NCI-H510A (cell line): ENCODE measurements at places on chromosomes 12 and 14.

DNA sequence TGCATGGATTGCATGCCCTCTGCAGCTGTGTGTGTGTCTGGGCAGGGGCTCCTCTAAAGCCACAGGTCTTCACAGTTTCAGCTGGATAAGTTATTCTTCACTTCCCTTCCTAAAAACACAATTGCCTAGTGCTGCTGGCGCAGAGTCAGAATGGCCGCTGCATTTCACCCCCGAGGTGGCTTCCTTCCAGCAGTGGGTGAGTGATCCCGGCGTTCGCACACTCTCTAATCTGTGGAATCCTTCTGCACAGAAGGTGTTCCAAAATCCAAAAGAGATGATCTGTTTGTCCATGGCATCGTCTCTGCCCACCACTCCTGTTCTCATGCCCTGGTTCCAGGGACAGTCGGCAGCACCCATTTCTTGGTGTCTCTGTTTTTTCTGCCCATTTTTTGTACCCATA, 340.7 kb downstream of the DPF3 start:
- no peak for DNase-seq

DNA sequence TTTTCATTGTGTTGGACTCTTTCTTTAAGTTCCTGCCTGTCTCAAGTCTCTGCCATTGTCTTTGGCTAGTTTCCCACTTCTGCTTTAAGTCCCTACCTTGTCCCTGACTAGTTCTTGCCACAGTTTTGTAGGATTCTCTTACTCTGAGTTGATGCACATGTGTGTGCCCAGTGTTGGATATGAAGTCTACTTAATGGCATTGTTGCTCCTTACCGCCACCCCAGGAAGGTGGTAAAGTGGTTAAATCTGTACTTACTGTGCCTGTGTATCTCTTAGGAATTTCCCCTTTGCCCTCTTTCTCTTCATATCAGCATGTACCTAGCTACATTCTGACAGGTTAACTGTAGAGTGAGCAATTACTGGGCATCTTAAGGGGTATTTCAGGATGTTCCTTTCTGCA, 227.1 kb downstream of the NUBPL start:
- no peak for DNase-seq

DNA sequence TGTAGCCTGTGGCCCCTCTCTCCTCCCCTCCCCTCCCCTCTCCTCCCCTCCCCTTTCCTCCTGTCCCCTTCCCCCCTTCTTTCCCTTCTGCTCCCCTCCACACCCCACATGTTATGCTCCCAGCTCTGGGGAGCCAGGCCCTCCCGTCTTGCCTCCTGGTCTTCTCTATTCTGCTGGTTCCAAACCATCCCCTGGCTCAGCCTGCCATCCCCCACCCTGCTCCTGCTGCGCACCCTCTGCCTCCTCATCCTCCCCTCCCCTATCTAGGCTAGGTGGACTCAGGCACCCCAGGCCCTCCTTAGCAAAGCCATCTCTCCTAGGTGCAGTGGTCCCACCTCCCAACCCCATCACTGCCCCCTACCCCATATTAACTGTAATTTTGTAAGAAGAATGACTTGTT, 99.5 kb downstream of the CALM1 start:
- no peak for DNase-seq

DNA sequence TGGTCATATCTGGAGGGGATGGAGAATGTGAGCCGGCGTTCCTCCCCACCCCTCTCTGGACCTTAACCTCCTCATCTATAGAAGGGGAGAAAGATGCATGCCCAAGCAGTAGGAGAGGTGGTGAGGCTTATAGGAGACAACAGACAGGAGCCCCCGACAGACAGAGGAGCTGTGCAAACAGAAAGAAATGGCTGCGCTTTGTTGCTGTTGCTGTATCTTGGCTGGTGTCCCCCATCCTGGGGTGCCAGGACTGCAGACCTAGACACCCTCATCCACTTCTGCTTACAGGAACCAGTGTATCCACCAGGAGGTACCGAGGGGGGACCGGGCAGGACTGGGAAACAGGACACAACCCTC, 397 bp downstream of the SERPINA1 start:
- DNase-seq = no peak

GRCh38 chr14:95918466-95918865, 41.8 kb downstream of the TUNAR start:
- no peak for DNase-seq

- DNase-seq = no peak
Measured at GRCh38 chr14:52961060-52961639, 10.3 kb upstream of the FERMT2 start.

GRCh38 chr14:53192052-53192760, 39.1 kb upstream of the DDHD1 start:
- DNase-seq = no peak

DNA sequence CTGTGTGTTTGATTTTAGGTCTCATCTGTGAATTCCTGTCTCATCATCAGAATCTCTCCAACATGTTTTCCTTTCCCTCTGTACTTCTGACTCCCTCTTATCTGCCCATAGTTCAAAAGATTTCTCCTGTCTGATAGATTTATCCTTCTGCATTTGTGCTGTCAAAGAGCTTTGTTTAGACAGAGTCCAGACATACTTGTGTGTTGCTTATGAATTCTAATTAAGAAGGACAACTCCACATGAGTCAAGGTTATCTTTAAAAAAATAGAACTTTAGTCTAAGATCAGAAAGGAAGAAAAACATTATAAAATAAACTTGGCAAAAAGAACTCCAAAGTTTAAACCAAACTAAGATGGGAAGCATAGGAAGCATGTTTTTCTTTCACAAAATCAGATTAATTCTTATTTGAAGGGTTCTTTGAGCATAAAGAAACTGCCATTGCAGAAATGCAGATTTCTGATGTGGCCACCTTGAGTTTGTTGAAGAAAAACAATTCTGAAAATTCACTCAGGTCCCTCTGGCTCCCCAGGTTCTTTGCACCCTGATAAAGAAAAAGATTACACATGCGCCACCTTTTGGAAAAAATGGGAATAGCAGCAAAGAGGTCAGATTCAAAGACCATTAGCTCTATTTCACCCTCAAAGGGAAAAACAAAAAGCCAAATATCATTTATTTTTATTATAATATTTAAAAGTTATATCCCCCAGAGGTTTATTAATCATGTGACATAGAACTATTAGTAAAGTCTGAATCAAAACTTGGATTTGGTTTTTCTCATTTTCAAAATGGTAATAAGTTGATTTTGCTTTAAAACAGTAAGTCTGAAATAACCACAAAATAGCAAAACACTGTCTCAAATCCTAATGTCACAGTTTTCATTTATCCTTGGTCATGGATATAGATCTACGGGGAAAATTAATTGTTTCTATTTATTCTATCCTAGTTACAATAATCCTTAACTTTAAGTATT, 143.7 kb upstream of the DCN start:
- no peak for DNase-seq

DNA sequence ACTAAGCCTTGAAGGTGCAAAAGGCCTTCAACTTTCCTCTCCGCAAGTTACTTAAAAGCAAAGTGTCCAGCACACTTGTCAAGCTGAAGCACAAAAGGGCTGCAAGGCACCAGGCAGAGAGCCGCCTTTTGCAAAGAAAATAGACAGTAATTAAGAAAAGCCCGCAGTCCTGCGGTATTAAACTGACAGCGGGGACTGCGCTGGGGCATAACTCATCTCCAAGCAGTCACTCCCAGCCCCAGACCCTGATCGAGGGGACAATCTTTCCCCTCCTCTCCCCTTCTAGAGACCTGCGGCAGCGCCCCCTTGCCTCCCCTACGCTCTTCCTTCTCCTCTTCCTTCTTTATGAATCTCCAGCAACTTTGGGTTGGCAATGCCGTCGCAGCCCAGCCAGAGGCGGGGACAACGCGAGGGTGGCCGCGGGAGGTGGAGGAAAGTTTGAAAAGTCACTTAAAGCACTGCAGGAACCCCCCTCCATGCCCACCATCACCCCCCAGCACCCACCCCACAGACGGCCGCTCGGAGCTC, 200.9 kb upstream of the CAND1 start:
- DNase-seq = no peak

GRCh38 chr12:11804130-11804529, 154.7 kb downstream of the ETV6 start:
- DNase-seq = no peak

- no peak for DNase-seq
Measured at GRCh38 chr14:94767321-94767878, 2.5 kb downstream of the GSC start.

- no peak for DNase-seq
Measured at GRCh38 chr14:29755311-29756018, 172.2 kb downstream of the PRKD1 start.

DNA sequence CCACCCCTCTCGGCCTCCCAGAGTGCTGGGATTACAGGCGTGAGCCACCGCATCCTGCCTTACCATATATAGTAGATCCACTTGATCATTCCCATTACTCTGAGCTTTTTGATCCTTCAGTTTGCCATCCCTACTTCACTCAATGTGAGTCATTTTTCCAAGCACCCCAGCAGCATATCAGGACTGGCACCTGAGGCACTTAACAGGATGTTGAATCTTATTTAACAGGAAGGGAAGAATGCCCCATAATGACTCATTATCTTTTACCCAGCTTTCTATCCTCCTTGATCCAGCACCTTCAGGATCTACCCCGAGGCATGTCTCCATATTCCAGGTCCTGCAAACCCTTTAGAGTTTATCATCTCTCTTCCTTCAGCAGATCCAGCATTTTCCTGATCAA, 84.9 kb upstream of the CMKLR1 start:
- no peak for DNase-seq

DNA sequence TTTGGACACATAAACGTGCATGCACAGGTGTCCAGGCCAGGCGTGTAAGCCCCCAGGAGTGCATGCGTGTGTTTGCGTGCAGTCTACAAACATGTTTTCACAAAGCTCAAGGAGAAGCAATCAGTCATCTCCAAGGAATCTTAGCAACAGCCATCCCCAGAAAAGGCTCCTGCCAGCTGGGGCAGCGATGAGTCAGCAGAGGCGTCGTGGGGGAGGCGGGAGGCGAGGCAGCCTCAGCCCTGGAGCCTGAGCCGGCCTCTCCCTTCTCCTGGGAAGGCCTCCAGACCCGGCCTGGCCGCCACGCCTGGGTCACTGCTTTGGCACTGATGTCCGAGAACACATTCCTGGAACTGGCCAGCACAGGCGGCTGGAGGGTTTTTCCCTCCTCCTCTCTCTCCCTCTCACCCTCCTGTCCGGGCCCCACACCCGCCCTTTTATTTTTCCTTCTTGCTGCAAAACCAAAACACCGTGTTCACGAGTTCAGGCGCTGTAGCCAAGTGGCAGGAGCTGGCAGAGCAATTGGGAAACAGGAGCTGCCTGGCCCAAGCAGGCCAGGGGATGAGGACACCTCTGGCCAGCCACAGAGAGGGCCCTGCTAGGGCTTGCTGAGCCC, 92.7 kb downstream of the LRRC74A start:
- peak; percentile 48 for DNase-seq

GRCh38 chr14:32820682-32821081, 118.0 kb upstream of the NPAS3 start:
- DNase-seq = no peak

DNA sequence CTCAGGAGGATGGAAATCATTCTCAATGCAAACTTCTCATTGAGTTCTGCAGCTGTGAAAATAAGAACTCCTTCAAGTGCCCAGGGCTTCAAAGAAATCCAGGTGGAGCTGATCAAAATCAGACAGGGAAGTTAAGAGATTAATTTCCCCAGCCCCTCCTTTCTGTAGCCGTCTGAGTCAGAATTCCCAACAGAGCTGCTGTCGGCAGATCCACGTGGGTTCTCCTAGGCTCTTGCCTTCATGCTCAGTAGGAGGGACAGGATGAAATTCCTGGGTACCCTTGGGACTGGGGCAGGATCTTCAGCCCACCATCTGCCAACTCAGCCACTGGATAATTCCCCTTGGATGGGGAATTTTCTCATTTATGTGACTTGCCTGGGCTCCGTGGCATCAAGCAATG, 13.3 kb downstream of the TGFB3 start:
- no peak for DNase-seq
